ENCODE measurements at places on chromosomes 7 and 10.

- DNase-seq: no peak
These were observed 14.4 kb downstream of the SNX10 start for GRCh38 chr7:26305869-26306665.

- no peak for DNase-seq
These were observed 72.9 kb upstream of the ABCB5 start for GRCh38 chr7:20542594-20542993.

DNA sequence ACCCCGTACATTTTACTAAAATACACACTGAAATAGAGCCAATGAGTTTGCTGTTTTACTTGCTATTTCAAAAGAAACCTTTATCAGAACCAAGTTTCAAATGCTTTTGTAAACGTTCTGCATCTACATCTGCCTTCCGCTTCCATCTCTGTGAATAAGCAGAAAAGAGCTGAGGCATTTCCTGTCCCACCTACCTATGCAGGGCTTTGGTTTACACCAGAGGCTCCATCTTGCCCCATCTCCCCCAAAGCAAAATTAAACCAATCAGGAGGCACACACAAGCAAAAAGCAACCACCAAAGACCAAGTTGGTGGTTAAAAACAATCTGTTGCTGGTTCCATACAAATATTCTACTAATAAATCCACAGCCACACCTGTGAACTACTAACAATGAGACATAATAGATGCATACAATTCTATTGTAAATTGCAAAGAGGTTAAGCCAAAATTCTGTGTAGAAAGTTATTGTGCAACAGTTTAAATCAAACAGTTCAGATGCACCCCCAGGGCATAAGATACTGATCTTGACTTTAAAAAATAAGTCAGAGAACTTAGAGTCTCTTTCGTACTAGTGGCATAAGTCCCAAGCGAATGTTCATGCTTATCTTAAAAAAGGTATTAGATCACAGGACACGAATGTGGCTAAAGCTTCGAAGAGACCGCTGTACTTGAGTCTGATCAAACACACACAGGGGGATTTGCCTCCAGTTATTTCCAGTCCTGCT, 83.9 kb downstream of the FGFR2 start:
- DNase-seq: no peak

GRCh38 chr7:128254470-128254869, 13.4 kb downstream of the LEP start:
- DNase-seq: no peak

DNA sequence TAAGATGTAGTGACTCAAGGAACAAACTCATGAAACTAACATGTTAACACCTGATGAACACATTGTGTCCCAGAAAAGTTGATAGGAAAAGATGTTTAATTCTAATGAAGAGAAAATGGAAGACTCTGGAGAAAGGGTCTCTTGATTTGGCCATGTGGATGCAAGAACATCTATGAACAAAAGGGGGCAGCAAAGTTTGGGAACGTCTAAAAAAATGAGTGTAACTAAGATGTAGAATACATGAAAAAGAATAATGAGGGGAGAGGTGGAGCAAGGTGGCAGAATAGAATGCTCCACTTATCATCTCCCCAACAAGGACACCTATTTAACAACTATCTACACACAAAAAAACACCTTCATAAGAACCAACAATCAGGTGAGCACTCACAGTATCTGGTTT, 805.1 kb downstream of the TNS3 start:
- no peak for DNase-seq

GRCh38 chr7:24346716-24347115, 62.7 kb downstream of the NPY start:
- DNase-seq: no peak

DNA sequence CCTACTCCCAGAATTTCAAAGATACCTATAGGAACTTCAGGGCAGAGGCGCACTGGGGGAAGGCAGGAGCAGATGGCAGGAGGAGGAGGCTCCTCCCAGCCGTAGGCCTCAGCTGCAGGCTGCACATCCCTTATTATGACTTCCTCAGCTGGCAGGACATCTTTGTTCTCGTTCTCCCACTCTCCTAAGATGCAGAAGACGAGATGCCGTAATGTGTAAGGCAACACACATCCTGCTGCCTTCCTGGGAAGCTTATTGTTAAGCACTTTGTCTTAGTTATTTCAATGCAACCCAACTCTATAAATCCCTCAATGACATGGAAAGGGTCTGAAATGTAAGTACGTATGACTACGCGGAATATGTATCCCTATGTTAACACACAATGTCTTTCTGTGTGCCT, 599.8 kb upstream of the MGMT start:
- no peak for DNase-seq

- DNase-seq: no peak
These were observed 315.3 kb downstream of the TYW1 start for GRCh38 chr7:67311901-67312300.

DNA sequence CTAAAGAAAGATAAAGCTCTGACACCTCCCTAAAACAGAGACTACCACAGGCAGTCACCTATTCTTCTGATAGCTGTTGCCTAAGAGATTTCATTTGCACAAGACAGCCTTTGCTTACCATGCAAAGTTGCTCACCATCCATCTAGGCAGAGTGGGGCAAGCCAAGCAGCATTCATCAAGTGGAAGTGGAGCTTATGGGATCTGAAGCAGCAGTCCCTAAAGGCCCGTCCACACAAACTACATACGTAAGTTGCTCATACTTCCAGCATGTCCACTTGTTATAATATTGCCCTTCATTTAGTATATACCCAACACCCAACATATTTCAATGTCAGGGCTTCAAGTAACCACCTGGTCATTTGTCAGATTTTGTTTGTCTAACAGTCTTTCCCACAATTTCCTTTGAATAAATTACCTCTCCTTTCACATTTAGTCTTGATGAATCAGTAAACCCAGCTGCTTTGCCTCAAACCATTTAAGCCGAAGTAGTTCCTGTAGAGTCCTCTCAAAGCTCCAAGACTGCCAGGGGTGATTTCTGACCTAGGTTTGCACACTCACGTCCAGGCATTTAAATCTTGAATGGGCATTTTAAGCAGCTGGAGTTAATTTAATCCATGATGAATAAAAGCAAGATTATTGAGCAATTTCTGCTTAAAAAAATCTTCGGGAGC, 67.9 kb downstream of the ATAD1 start:
- no peak for DNase-seq

- no peak for DNase-seq
These were observed 68.0 kb upstream of the ELMO1 start for GRCh38 chr7:37516664-37517063.

GRCh38 chr7:99137411-99138180, 6.3 kb downstream of the SMURF1 start:
- no peak for DNase-seq

DNA sequence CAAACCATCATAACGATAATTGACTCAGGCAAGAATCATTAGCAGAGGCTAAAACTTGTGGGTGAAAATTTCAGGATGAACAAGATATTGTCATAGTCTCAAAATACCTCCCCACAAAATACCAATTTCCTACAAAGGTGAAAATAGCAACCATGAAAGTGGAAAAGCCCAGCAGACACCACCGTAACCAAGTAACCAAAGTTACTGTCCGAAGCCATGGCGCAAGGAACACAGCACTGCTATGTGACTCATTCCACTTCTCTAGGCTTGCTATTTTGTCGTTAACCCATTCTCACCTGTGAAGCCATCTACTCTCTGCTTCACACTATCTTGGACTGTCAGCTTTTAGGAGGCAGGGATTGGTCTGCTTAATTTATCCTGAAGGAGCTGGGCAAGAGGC, 113.8 kb upstream of the CACUL1 start:
- DNase-seq: no peak

- DNase-seq: no peak
These were observed 11.5 kb upstream of the GRIFIN start for GRCh38 chr7:2487586-2488271.

DNA sequence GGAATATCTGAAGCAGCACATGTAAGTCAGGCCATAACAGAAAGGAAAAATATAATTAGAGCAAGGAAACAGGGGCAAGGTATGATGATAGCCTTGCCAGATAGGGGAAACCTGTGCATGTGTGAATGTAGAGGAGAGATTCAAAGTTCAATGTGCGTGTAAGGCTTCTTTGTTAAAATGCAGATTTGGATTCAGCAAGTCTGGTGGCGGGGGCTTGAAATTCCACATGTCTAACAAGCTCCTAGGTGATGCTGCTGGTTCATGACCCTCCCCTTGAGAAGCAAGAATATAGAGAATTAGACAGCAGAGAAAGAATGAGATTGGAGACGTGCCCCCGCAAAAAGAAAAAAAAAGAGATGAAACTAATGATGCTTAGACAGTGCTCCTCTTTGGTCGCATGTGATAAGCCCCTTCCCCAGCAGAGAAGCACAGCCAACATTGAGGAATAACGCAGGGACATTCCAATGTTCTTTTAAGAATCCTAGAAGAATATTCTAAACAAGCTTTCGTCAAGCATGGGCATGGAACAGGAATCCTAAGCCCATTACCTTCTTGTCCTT, 21.1 kb upstream of the MACC1 start:
- DNase-seq: no peak

GRCh38 chr7:113197274-113197673, 78.9 kb upstream of the SMIM30 start:
- DNase-seq: no peak

- DNase-seq: no peak
These were observed 106.2 kb downstream of the SNX10 start for GRCh38 chr7:26397796-26398426.

GRCh38 chr7:114414156-114415063, at the start of gene FOXP2:
TSS of gene FOXP2 (plus strand) at chr7:114414815. CDS start at chr7:114426512, 11,697 bp downstream.
- no peak for DNase-seq

DNA sequence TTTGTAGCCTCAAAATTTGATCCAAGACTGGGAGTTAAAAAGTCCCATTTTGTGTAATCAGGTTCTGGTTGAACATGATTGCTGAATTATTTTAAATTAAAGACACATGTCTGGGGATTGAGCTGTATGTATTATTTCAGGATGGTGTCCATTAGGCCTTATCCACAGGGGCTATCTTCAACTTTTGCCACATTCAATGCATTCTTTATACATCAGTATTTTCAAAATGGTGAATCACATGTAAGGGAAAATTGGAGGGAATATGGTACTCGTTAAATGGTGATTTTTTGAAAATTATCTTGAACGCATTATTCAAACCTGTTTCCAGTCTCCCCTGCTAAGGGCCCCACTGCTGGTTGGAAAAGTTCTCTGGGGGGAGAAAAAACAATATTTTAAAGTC, 367.7 kb upstream of the NPVF start:
- DNase-seq: no peak

DNA sequence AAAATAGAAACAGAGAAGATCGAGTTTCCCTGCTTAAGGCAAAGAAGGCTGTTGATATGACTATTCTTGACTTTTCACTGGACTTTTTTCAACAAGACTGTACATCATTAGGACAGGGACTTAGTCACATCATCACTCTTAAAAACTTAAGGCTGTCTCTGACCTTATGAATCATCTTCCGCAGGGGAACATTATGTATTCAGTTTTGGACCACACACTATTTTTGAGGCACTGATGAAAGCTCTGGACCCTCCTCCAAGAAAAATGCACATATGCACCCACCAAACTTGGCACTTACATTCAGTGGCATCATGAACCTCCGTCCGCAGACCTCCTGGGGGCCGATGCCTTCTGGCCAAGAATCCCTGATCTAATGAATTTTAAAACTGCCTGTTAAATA, 96.4 kb downstream of the CALD1 start:
- no peak for DNase-seq

- DNase-seq: no peak
These were observed 402.9 kb upstream of the FOXK1 start for GRCh38 chr7:4279216-4279615.

DNA sequence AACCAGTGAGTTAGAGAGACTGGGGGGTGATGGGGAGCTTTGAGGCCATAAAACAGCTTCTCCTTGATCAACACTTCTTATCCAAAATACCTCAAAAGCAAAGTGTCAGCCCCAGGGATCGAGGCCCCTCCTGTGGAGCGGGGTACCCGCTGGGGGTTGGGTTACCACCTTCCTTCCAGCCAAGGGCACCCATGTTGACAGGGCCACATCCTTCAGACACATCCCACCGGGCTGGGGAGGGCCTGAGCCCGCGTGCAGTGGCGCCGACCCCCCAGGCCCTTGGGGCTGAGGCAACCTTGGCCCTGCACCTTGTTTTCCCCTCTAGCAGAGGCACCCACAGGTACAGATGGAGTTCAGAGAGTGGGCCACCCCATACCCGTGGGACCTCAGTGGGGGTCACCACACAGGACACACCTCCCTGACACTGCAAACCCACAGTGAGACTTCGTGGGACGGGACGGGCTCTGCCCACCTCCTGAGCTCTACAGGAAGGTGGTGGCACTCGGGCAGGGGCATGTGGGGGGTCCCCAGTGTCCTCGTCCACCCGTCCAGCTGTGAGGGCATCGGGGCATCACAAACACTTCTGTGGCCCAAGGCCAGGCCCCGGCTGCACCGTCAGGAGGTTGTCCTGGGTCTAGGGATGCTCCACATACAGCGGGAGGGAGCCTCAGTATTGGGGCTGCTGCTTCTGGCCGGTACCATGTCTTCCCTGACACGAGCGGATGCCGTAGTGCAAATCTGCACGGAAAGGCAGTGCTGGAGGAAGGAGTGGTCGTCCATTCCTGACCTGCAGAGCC, 10.7 kb downstream of the DPYSL4 start:
- DNase-seq: no peak

- no peak for DNase-seq
These were observed 128.7 kb downstream of the COBL start for GRCh38 chr7:51187941-51188340.

GRCh38 chr7:3978839-3979238, 677.8 kb downstream of the SDK1 start:
- no peak for DNase-seq

DNA sequence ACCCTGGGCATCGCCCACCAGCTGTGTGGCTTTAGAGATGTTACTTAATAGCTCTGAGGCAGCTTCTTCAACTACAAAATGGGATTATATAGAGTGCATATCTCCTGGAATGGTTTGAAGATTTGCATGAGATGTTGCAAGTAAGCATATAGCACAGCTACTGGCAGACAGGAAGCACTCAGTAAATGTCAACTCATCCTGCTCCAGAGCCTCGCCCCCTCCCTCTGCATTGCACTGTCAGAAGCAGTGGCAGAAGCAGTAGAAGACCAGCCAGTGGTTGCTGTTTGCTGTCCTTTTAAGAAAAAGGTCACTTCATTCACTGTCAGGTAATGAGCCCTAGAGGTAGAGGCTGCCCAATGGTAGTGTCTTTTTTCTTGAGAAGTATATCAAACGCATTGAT, 180.0 kb upstream of the GHITM start:
- DNase-seq: no peak

- no peak for DNase-seq
These were observed 982 bp downstream of the COBL start for GRCh38 chr7:51315393-51316261.

- no peak for DNase-seq
These were observed 23.6 kb upstream of the ITGB8 start for GRCh38 chr7:20307119-20307518.

DNA sequence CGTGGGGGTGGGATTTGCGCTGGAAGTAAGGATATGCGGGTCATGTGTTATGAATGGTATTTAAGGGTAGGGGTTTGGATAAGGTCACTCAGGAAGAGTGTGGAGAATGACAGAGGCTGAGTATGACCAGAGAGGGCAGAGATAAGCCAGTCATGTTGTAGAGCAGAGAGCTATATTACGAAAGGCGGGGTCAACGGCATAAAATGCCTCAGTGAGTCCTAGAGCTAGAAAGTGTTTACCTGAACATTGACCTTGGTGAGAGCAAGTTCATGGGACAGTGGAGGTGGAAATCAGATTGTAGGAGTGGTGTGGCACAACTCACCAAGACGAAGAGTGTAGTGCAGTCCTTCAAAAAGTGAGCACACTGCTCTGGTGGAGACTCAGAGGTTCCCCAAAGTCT, 13.8 kb downstream of the LMOD2 start:
- no peak for DNase-seq

Measured in activated T-helper 9 cell treated with anti-CD3 and anti-CD28 coated beads, Interleukin-2, amount 50 U/mL, for 16 hours (primary cell).